ENCODE measurements at places on chromosomes 2 and 18.
A peak's percentile ranks its signal among the peaks of the same experiment; 100 is the strongest.

DNA sequence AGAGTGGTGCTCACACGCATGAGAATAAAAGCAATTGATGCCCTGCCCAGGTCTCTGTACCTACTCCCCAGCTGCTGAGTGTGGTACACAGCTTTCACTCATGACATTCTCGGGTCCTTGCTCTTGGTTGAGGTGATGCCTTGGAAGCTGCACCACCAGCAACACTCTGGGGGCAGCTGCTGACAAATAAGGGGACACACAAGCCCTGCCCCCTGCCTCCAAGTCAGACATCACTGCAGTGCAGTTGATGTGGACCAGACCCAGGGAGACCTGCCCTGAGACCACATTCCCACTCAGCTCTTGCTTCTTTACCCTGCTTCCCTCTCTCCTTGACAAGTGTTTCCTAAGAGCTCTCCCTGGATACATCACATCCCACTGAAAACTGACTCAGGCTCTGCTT, 225.6 kb downstream of the ZBTB7C start:
- DNase-seq, result no peak

- DNase-seq, result peak; percentile 28
Measured at GRCh38 chr2:88530081-88530480, 77.6 kb upstream of the FOXI3 start.

DNA sequence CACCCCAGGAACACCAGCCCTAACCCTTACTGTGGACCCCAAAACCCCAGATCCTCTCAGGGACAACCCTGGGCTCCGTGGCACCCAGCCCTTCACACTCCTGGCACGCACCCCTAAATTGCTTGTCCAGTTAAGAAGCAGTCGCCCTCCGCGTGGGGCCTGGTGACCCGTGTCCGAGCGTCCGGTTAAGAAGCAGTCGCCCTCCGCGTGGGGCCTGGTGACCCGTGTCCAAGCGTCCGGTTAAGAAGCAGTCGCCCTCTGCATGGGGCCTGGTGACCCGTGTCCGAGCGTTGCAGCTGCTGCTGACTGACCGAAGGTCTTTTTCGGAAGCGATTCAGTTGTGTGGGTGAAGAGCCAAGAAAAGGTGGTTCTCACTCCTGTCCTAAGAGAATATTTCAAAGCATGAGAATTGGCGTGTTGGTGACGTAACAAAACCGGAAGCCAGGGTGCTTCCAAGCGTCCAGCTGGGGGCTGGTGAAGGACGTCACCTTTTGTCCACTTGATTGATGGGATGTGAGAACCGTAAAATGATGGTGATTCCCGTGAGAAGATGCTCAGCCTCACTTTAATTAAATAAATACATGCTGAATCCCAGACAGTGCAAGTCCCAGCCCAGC, 70.5 kb downstream of the KCNG2 start:
- DNase-seq, result no peak

DNA sequence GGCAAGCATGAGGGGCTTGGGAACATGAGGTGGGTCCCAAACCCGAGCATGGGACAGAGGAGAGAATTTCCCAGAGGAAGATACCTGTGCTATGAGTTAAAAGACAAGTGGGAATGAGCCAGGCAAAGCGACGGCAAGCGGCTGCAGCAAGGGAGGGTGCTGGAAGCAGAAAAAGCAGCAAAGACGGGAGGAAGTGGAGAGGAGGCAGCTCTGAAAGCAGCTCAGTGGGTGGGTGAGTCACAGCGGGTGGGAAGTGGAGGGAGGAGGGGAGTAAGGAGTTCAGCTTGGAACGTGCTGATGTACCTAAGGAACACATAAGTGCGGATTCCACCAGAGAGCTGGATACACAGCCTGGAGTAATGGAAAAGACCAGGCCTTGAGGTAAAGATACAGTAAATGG, 41.4 kb downstream of the THUMPD2 start:
- DNase-seq, result peak; percentile 93

DNA sequence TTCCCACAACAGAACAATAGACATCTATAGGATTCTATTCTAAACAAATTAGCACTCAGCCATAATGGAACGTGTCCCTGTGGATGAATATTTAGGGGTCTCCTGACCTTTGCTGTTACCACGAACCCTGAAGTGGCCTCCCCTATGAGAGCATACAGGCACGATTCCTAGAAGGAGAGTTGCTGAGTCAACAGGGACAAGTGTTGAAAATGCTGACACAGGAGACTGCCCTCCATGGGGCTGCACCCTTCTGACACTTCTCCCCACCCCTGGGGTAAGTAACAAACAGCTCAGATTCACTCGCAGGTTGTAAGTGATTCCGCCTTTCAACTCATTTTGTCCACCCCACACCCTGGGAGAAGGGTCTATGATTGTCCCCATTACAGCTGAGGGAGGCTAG, 14.1 kb upstream of the STK25 start:
- no peak for DNase-seq

DNA sequence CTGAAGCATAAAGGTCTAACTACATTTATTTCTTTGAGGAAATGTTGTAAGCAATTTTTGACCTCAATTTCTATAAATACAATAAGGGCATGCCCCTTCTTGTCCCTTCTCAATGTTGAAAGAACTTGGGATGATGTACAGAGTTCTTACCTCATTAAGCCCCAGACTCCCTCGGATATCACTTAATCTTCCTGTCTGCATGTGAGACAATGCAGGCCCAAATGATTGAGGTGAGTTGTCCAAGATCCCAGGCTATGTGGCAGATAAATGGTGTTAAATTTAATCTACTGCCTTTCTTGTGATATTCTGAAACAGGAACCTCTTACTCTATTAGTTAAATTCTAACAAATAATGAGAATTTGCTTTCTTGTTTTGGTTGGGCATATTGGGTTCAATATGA, 1073.4 kb upstream of the GYPC start:
- DNase-seq, result no peak

DNA sequence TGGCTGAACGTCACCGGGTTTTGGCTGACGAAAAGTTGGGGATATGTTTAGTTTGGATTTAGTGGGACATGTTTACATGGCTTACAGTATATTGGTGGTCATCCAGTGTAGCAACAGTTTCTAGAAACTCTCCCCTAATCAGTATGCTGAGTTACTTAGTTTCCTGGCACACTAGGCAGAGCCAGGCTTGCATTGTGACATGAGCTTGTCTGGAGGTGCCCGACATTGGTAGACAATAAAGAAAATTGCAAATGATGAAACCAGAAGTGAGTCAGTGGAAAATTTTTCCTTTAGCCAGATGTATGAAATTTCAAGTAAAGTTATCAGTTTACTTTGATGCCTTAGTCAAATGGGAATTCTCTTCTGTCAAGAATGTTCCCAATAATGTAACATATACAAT, 276.1 kb downstream of the RDH14 start:
- DNase-seq, result peak; percentile 76

- peak; percentile 46 for DNase-seq
Measured at GRCh38 chr2:63692002-63692606, 103.3 kb downstream of the MDH1 start.
